ENCODE measurements at places on chromosomes 1 and 21.

DNA sequence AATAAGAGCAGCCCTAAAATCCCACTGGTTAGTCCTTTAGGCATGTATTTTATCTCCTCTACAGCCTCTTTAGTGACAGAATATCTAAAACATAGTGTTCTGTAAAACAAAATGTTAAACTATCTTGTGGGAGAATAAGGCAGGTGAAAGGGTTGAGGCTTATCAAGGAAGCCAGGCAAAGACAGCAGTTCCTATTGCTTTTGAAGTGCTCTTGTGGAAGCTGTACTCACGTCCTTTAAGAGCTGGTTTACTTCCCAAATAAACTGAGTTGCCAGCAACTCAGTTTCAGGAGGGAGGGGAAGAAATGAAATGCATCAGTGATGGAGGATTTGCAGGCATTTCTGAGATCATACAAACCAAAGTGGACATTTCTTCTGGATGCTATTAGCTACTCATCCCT is 529.6 kb upstream of the ZRANB2 start:
- no peak for DNase-seq

GRCh38 chr1:83994111-83994510 is 4.8 kb downstream of the TTLL7 start:
- DNase-seq, result no peak

DNA sequence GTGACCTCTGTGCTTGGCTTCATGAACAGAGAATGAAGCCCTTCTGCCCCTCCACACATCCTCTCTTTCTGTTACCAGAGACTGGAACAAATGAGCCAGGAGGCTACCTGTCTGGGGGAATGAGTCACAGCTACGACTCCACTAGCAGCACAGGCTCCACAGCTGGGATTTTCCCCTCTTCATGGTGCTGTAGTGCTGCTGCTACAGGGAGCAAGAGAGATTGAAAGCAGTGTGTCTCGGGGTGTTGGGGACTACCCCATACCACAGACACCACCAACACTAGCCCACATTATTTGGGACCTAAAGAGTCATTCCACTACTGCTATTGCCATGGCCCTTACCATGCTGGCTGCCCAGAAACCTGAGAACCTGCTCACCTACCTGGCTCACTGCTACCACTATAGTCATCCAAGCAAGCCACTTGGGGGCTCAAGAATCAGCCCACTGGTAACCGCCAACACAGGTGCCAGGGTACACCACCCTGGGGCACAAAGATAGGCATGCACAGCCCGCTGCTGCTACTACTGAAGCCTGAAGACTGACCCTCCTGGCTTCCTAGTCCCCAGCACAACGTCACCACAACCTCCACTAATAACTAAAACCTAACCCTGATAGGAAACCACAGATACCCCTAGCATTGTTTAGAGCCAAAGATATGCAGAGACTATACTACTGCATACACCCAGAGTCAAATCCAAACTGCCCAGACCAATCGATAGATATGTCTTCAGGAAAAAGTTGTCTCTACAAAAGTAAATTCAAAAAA is 17.7 kb downstream of the CD1E start:
- peak; percentile 37 for DNase-seq

DNA sequence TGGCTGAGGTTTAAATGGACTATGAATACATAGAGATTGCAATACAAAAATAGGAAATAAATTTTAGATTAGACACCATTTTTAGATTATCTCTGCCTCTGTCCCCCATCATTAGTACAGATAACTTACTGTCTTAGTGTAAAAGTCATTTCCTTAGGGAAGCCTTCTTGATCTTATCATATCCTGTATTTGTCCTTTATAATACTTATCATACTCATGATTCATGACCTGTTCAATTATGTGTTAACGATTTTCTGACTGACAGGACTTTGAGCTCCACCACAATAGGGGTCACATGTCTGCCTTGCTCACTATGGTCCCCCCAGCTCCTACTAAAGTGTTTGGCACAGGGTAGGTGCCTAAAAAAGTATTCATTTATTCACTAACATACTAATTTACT is 14.6 kb downstream of the TEX38 start:
- no peak for DNase-seq

DNA sequence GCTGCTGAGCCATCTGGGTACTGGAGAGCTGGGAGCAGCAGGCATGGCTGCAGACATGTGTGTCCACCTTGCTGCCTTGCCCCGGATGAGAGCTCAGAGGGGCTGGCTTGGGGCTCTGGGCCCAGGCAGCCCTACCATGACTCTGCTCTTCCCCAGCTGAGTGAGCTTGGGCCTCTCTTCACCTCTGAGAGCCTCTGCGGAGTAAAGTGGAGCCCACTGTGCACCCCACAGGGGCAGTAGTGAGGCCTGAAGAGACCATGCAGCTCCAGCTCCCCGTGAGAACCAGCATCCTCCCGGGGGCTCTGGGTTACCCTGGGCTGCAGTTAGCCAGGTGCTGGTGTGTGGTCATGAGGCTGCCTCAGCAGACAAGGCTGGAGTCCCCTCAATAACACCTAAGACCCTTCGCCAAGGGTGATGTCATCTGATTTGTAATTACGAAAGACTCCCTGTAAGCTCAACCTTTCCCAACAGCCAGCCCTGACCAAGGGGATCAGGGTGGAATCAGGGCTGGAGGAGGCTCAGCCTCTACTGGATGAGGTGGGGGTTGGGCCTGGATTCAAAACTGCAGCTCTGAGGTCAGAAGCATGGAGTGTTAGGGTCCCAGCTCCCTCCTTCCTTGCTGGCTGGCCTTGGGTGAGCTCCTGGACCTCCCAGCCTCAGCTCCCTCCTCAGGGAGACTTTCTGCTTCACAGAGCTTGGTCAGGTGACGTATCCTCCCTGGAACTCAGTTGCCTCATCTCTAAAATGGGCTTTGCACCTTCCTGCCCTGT is 308.0 kb downstream of the MATN1 start:
- no peak for DNase-seq

- DNase-seq, result no peak
Measured at GRCh38 chr1:161784968-161785367, 18.8 kb downstream of the ATF6 start.

GRCh38 chr1:50048791-50049190 is 25.0 kb upstream of the AGBL4 start:
- DNase-seq, result no peak

GRCh38 chr1:221897321-221897721 is 155.4 kb upstream of the DUSP10 start:
- DNase-seq, result no peak

- no peak for DNase-seq
Measured at GRCh38 chr21:32331444-32332305, 33.0 kb downstream of the MRAP start.

GRCh38 chr1:202278751-202279150 is 63.0 kb downstream of the UBE2T start:
- peak; percentile 14 for DNase-seq

DNA sequence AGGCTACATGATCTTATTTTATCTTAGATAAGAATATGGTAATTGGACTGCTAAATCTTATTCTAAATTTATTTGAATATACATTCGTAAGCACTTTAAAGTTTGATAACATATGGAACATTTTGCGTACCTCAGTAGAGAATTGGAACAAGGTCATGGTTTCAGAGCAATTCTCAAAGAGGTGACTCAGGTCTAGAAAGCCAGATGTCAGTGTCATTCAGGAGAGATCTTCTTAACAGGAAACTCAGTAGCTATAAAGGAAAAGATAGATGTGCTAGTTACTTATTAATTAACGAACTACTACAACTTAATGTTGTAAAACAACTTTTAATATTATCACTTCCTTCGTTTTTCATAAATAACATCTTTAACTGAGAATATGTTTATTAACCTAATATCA is 142.5 kb downstream of the USP25 start:
- no peak for DNase-seq

GRCh38 chr1:145891143-145891542 is 5.5 kb upstream of the ANKRD35 start:
- DNase-seq, result no peak

DNA sequence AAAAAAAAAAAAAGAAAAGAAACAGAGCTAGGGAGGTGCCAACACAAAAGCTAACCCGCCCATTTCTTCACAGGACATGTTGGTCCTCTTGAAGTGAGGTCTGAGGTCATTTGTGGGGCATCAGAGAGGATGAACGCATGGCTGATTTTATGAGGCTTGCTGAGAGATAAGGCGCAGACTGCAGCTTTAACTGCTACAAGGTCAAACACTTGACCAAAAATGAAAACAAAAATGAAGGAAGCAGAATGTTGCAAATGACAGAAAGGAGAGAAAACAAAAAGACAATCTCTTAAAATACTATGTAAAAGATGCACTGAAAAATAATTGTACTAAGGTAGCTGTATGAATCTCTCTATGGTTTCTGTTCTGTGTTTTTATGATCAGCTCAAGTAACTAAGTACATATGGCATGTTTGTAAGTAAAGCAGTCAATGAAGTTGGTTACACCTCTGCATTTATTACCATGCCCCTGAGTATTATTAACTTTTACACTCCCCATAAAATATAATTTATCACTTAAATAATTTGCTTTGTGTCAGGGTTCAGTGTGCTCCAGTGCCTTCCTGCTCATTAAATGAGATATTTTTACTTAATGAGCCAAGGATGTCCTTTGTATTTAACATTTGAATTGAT is 249.1 kb upstream of the NR5A2 start:
- no peak for DNase-seq

DNA sequence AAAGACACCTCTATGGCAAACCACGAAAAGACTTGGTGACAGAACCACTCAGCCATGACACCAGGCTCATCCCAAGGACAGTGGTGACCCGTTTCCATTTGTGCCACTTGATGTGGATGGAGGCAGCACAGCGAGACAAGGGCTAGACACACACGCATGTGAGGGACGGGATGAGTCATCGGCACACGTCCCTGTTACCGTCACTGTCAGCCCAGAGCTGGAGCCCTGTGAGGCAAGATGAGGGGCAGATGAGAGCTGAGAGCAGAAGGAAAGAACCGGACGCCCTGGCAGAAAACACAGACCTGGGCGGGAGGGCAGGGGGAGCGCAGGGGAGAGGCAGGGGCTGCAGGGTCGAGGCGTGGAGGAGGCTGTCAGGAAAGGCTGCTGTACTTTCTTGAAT is 57.8 kb downstream of the SIK1 start:
- DNase-seq, result no peak

GRCh38 chr1:32929366-32929765 is 28.2 kb upstream of the TMEM54 start:
- DNase-seq, result no peak

DNA sequence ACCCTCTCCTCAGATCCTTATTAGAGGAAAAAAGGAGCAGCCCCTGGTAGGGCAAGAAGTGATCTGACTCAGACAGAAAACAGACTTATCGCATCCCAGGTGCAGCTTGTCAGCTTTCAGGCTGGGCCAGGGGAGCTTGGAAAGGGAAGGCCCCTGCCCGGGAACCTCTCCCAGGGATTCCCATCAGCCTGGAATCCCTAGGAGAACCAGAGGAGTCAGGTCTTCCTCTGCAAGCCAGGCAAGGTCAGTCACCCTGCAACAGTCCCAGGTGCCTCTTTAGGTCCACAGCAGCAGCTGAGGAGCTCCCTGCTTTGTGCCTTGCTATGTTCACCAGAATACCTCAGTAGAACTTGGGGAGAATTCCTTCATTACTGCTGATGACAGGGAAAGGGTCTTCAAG is 2.9 kb upstream of the PRAMEF12 start:
- DNase-seq, result no peak

GRCh38 chr1:243482141-243483022 is 226.5 kb downstream of the SDCCAG8 start:
- DNase-seq, result no peak

- DNase-seq, result no peak
Measured at GRCh38 chr1:245599371-245600174, 444.8 kb downstream of the KIF26B start.

GRCh38 chr1:47533793-47534328 is 96.0 kb downstream of the FOXD2 start:
- DNase-seq, result no peak

DNA sequence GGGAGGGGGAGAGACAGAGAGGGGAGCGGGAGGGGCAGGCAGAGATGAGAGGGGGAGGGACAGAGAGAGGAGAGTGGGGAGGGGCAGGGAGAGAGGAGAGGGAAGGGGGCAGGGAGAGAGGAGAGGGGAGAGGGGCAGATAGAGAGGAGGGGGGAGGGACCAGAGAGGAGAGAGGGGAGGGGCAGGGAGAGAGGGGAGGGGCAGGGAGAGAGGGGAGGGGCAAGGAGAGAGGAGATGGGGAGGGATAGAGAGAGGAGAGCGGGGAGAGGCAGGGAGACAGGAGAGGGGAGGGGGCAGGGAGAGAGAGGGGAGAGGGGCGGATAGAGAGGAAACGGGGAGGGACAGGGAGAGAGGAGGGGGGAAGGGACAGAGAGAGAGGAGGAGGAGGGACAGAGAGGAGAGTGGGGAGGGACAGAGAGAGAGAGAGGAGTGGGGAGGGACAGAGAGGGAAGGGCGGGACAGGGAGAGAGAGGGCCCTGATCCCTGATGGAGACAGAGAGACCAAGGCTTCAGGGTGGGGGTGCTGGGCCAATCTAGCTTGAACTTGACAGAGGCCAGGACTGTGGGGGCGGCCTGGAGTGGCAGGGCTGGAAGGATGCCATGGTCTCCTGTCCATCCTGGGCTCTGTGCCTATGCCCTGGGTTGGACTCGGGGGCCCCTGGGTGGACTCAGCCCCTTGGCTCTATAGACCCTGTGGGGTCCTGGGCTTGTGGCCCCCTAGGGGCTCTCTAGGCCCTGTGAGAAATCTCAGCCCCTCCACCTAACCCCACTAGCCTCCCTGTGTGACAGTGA is 43.6 kb downstream of the DMRTB1 start:
- DNase-seq, result no peak

GRCh38 chr1:214588963-214589597 is 13.9 kb upstream of the CENPF start:
- DNase-seq, result no peak
